ENCODE measurements at places on chromosomes 13 and 19.

- DNase-seq: no peak
Observed at GRCh38 chr13:112828082-112828699, 138.4 kb downstream of the ATP11A start.

GRCh38 chr13:109922518-109922917 is 136.1 kb upstream of the IRS2 start:
- DNase-seq: no peak

GRCh38 chr13:79011179-79011578 is 352.2 kb upstream of the OBI1 start:
- no peak for DNase-seq

DNA sequence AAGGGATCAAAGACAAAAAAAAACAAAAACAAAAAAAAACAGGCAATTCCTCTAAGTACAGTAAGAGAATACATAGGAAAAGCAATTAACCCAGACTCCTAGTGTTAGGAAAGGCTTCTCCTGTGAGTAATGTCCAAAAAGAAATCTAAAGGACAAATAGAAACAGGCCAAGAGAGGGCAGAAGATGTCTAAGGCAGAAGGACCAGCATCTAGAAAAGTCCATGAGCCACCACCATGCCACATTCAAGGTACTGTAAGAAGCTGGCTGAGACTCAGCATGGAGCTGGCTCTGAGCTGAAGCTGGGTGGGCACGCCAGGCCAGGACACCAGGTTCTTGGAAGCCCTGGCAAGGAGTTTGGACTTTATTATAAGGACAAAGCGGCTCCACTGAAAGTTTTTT is 118.1 kb upstream of the FRY start:
- no peak for DNase-seq

Data from CD4-positive, alpha-beta T cell treated with Interleukin-17A for 4 hours (primary cell).